Cerebellum (tissue), 4 donors: ENCODE measurements at places on chromosomes 13 and 19. TPM values are rescaled to one million over a fixed set of nuclear protein-coding genes. Genes with fewer than 3 reads are reported as not detected.

The CDC34 gene
- total RNA-seq = 35.7 TPM

The CFAP97D2 gene
- not detected for total RNA-seq

The THSD8 gene
- total RNA-seq = not detected

The SIGLEC10 gene
- 2.6 TPM for total RNA-seq

The VSTM1 gene
- not detected for total RNA-seq

The BST2 gene
- 2.5 TPM for total RNA-seq

The RFPL4A gene
- not detected for total RNA-seq

The ANKRD24 gene
- 1.7 TPM for total RNA-seq

The FGF9 gene
- total RNA-seq = 21.1 TPM

The ZNF90 gene
- 7.3 TPM for total RNA-seq

The MICU2 gene
- total RNA-seq = 67.5 TPM

The CBY2 gene
- total RNA-seq = not detected

The VSTM2B gene
- total RNA-seq = 2.6 TPM

The S1PR2 gene
- total RNA-seq = 4.9 TPM
